ENCODE measurements at places on chromosomes 5 and 9.

- no peak for DNase-seq
Observed at GRCh38 chr5:167802755-167803431, 488.6 kb upstream of the WWC1 start.

GRCh38 chr5:171010086-171010485, 148.3 kb downstream of the RANBP17 start:
- DNase-seq: no peak

GRCh38 chr9:131826966-131827525, 87.2 kb upstream of the RAPGEF1 start:
- no peak for DNase-seq

- DNase-seq: no peak
Observed at GRCh38 chr9:108569624-108570023, 286.2 kb downstream of the ACTL7B start.

DNA sequence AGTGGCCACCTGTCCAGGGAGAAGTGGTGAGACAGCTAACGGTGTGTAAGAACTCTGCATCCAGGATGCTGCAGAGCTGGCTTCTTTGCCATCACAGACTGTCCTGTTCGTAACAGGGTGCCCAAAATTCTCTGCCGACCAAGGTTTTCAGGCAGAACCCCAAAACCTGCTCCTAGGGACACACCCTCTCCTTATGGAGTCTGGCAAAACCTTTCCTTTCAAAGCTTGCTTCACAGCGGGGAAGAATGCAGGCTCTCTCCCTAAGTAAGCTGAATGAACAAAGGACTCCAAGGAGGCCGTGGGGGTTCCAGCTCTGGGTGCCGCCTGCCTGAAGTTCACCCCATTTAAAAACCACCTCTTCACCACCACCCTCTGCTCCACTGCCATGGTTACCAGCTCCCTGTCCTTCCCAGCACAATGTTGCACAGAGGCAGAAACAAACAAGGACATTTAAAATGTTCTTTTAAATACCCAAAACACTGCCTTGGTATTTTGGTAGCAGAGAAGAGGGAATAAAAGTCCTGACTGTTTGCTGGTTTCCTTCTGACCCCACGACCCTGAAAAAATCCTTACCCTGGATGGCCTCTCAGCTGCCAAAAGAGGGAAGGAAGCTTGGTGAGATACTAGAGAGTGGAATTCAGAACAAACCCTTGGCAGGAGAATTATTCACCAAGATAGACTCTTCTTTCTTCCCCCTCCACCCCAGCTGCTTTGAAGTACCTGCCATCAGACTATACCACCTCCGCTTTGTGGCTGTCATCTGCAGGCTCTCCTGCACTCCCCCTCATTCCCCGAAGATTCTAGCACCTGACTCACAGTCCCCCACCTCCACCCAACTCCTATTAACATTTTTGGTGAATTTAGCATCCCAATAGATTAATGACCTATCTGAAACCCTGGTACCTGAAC, 7.1 kb upstream of the KLF9 start:
- no peak for DNase-seq

GRCh38 chr5:93395010-93395409, 186.0 kb downstream of the NR2F1-AS1 start:
- no peak for DNase-seq

GRCh38 chr5:72280581-72281069, 39.4 kb downstream of the MRPS27 start:
- DNase-seq: no peak

DNA sequence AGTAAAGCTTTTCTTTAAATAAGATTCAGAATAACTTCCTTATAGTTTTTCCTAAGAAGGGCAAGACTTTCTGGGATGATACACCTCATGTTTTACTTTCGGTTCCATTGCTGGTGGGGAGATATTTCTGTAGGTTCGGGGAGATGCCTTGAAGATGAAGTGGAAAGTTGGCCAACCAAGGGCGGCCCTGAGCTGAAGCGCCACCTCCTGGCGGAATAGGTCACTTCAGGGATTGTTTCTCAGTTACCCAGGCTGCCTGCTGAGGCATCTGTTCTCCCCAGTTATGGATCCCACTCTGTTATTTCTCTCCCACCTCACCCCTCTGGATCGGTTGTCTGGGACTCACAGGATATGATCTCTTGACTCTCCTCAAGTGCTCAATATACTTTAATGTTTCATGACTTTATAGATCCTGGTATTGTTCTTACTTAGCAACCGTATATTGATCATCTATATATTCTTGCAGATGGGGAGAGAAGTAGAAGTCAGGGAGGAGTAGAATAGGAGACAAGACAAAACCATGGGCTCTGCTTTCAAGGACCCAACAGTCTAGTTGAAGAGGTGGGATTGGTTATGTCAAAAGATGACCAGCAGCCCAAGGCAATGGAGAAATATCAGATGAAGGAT, 23.4 kb downstream of the MEGF10 start:
- peak; percentile 24 for DNase-seq

DNA sequence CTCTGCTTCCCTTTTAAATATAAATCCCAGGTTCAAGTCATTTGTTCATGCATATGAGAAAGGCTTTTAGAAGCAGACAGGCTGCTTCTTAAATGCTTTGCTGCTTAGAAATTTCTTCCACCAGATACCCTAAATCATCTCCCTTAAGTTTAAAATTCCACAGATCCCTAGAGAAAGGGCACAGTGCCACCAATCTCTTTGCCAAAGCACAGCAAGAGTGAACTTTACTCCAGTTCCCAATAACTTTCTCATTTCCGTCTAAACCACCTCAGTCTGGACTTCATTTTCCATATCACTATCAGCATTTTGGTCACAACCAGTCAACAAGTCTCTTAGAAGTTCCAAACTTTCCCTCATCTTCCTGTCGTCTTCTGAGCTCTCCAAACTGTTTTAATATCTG, 679.8 kb upstream of the FTMT start:
- no peak for DNase-seq

DNA sequence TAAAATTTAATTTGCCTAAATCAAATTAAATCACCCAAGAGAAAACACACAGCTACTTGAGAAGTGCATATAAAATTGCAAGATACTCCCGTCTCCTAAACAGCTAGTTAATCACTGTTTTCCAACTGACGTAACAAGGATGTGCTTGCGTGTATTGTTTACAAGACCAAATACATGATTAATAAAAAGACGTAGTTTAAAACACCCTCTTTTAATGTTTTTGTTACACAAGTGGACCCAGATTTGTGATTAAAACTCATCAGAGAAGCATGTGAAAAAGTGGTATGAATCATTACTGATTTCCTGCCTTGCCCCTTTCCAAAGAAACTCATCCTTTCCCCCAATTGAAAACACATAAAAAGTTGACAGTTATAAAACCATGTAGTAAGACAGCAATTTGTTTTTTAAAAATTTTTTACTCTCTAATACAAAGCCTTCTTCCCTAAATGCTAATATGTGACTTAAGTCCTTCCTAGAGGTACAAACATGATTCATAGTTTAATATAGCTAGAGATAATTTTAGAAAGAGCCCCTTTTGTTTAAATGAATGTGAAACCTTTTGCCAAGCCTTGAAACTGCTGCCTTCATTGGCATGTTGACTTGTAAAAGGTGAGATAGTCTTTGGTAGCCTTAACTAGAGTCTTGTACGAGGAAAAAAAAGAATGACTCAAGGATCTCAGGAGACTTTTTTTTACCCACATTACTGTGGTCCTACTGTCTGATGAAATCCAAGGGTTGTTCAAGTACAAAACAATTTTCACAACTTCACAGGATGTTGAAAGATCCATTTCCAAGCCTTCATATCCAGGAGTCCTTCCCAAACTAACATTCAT, 61.4 kb upstream of the FST start:
- no peak for DNase-seq

GRCh38 chr5:83488821-83489220, 17.3 kb downstream of the VCAN start:
- no peak for DNase-seq

DNA sequence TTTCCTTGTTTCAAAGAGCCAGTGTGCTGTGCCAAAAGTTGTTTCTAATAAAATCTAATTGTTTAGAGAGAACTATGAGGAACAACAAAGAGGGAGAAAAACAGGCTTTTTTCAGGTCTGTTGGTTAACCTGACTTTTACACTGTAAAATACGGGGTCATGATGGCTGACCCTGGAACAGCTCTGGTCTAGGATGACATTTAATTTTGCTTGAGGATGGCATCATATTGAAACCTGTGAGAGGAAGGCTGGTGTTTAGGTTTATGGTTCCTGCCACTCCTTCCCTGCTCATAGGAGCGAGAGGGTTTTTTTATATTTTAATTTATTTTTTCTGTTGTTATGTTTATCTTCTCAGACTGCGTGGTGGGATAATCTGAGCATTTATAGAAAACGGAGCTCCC, 327.6 kb downstream of the KDM4C start:
- no peak for DNase-seq

DNA sequence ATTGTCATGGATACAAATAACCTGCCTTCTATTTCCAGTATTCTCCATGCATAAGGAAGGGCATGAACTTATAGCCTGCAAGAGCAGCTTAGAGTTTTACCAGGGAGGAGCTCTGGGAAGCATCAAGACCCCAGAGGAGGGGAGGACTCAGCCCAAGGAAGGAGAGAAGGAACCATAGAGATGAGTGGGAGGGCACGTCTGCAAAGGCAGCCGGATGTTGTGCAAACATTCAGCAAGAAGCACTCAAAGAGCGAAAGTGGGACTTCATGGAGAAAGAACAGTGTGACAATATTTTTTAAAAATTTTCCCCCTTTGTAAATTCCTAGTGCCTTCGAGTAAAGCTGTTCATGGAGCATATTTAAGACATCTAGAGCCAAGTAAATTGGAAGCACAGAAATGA, 270.1 kb upstream of the PTGER4 start:
- no peak for DNase-seq

GRCh38 chr9:124041817-124042116, 30.2 kb downstream of the LHX2 start:
- DNase-seq: no peak

- DNase-seq: no peak
Observed at GRCh38 chr9:79233542-79233941, 338.2 kb upstream of the TLE4 start.

DNA sequence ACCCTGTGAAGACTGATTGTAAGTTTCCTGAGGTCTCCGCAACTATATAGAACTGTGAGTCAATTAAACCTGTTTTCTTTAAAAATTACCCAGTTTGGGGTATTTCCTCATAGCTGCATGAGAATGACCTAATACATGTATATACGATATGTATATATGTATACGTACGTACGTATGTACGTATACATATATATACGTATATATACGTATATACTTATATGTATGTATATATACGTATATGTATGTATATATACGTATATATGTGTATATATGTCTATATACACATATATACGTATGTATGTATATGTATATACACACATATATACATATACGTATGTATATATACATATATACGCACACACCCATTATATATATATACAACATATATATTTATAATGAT, 1153.0 kb upstream of the CDH18 start:
- no peak for DNase-seq

DNA sequence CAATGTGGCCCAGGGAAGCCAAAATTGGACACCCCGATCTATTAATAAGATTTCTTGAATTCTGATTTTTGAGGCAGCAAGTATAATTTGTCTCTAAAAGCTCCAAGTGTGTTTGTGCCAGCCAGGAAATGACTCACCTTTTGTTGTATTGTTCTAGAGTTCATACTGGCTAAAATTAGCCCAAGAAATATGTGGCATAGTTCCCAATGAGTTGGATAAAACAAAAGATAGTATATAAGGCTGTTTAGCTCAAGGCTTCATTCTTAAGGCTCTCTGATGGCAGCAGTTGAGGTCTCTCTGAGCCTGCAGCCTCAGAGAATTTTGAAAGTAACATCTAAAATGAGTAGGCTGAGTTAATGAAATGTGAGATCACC, 21.6 kb downstream of the HMGXB3 start:
- no peak for DNase-seq

- no peak for DNase-seq
Observed at GRCh38 chr5:2524620-2525019, 226.9 kb downstream of the IRX2 start.

DNA sequence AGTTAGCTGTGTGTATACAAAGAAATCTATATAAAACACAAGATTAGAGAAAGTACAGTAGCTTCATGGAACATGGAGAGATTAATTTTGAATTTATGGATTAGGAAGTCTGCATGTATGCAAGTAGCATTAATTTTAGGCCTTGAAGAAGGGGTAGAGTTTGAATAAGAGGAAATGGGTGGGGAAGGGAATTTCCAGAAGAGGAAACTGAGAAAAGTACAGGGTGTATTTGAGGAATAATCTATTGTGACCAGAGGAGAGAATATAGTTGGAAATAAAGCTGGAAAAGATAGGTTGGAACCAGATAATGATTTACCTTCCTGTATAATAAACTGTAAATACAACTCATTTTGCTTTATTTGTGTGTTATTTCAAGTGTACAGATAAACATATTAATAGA, 53.6 kb downstream of the CWC27 start:
- DNase-seq: no peak

DNA sequence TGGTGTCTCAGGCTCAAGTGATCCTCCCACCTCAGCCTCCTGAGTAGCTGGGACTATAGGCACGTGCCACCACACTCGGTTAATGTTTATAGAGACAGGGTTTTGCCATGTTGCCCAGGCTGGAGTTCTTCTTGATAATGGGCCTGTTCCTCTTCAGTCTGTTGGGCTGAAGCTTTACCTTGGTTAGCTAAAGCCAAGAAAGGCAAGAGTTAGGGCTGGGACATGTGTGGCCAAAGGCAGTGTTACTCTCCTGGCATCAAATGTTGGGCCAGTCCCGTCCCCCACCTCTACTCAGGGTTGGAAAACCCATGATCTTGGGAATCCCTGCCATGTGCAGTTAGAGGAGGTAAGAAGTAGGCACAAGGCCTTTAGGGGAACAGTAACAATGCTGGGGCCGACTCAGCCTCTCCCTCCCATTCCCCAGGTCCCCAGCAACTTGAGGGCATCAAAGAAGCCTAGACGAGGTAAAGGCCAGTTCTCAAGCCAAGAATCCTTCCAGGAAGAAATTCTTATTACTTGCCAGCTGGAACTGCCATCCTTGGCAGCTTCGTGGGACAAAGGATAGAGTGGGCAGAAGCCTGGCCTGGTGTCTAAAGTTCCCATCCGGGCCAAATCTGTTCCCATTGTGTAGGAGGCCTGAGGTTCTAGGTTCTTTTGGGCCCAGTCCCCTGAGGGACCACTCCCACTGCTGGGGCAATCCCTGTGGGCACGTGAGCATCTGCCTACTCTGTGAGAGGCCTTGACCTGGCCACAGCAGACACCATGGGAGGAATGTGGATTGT, 4.5 kb downstream of the EGR1 start:
- no peak for DNase-seq

DNA sequence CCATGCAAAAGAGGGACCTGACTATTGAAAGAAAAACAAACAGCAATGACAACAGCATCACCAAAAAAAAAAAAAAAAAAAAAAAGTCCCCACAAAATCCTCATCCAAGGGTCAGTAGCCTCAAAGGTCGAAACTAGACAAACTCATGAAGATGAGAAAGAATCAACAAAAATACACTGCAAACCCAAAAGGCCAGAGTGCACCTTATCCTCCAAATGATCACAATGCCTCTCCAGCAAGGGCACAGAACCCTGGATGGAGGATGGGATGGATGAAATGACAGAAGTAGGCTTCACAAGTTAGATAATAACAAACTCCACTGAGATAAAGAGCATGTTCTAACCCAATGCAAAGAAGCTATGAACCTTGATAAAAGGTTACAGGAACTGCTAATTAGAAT, 250.4 kb upstream of the GRAMD2B start:
- no peak for DNase-seq

- DNase-seq: no peak
Observed at GRCh38 chr9:134146774-134147493, 11.1 kb downstream of the WDR5 start.

- no peak for DNase-seq
Observed at GRCh38 chr5:169993485-169993790, 13.1 kb upstream of the INSYN2B start.

Measured in GM06990 (cell line).